ENCODE measurements at places on chromosomes 2 and 18. TPM values are rescaled to one million over a fixed set of nuclear protein-coding genes. Genes with fewer than 3 reads are reported as not detected.
A peak's percentile ranks its signal among the peaks of the same experiment; 100 is the strongest.

- no peak for DNase-seq
Observed at GRCh38 chr18:54928236-54928635, 31.0 kb downstream of the CCDC68 start.

- no peak for DNase-seq
Observed at GRCh38 chr18:22678486-22678885, 254.6 kb upstream of the RBBP8 start.

- no peak for DNase-seq
Observed at GRCh38 chr2:177568893-177569292, 176.3 kb downstream of the AGPS start.

- DNase-seq, result no peak
Observed at GRCh38 chr2:26816893-26817292, 31.0 kb downstream of the CENPA start.

DNA sequence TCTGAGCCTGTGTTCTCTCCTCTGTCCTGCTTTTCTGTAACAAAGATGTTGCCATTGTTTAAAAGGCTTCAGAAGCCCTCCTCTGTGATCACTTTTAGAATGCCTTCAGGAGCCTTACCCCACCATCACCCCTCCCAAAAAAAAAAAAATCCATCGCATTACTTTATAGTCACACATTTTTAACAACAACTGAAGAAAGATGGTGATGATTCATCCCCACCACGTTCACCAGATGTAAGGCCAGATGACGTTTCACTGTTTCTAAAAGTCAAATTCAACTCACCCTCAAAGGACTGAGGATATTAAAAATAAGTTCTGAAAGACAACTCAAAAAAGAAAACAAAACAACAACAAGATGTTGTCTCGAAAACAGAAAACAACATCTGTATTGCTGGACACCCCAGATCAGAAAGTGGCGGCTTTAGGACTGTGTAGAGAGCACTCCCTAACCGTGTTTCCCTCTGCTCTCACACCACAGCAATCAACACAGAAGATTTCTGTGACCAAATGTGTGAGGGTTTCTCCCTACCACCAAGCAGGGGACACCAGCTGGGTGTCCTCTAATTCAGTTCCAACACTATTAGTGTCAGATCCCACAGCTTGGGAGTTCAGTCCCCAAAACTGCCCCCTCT, 61.9 kb upstream of the CREB1 start:
- no peak for DNase-seq

GRCh38 chr2:215403441-215404347, 32.2 kb downstream of the FN1 start:
- no peak for DNase-seq

GRCh38 chr2:227860221-227860641, 11.2 kb upstream of the DAW1 start:
- DNase-seq, result no peak

GRCh38 chr2:38026846-38027245, 49.1 kb downstream of the CYP1B1 start:
- no peak for DNase-seq

- no peak for DNase-seq
Observed at GRCh38 chr18:23137788-23138216, 2.5 kb downstream of the CABLES1 start.

DNA sequence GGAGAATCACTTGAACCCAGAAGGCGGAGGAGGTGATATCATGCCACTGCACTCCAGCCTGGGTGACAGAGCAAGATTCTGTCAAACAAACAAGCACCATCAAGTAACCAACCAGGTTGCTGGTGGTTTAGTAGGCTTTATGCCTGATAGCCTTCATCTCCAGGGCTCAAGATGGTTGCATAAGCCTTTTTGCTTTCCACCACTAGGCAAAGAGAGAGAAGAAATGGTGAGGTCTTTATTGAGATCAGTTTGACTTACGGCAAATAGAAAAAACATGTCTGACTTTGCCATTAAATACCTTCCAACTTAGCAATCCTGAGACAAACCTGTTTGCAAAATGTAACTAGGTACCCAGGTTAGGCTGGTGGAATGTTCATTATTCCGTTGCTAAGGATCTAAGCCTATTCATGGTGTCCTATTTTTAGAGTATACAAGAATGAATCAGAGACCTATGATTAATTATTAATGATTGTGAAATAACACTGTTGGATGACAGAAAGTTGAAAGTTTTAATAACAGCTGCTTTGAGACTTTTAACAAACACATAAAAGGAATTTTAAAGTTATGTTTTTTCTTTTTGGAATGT, 53.5 kb upstream of the SLC38A11 start:
- no peak for DNase-seq

- DNase-seq, result no peak
Observed at GRCh38 chr18:40055262-40055661, 1899.8 kb upstream of the PIK3C3 start.

DNA sequence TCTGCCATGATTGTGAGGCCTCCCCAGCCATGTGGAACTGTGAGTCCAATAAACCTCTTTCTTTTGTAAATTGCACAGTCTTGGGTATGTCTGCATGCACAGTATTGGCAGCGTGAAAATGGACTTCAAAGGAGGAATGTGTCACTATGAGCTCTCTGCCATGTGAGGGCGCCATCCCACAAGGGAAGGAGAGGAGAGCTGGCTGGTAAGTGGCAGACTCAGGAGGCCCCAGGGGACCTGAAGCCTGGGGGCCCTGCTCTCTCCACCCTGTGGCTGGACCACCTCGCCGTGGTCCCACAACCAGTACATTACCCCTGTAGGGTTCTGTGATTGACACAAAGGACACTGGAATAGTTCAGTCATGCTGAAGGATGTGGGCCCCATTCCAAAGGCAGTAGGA, 122.1 kb downstream of the RPIA start:
- no peak for DNase-seq

- no peak for DNase-seq
Observed at GRCh38 chr2:145753966-145754365, 1234.0 kb upstream of the ZEB2 start.

DNA sequence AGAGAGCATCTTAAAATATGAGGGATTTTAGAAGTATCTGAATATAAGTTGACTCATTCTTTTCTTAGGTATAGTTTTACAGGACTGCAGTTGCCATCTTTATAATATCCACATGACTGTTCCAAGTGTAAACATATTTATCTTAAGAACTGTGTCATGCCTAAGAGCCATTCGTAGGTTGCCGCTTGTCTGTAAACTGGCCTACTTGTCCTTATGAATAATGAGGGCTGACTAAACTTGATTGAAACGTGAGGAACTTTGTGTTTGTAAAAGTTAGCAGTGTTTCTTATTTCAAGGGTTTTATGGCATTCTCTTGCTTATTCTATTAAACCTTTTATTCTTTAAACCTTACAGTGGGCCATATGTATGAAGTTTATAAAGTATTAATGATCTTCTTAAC, 99.6 kb downstream of the MAP3K20 start:
- DNase-seq, result no peak

DNA sequence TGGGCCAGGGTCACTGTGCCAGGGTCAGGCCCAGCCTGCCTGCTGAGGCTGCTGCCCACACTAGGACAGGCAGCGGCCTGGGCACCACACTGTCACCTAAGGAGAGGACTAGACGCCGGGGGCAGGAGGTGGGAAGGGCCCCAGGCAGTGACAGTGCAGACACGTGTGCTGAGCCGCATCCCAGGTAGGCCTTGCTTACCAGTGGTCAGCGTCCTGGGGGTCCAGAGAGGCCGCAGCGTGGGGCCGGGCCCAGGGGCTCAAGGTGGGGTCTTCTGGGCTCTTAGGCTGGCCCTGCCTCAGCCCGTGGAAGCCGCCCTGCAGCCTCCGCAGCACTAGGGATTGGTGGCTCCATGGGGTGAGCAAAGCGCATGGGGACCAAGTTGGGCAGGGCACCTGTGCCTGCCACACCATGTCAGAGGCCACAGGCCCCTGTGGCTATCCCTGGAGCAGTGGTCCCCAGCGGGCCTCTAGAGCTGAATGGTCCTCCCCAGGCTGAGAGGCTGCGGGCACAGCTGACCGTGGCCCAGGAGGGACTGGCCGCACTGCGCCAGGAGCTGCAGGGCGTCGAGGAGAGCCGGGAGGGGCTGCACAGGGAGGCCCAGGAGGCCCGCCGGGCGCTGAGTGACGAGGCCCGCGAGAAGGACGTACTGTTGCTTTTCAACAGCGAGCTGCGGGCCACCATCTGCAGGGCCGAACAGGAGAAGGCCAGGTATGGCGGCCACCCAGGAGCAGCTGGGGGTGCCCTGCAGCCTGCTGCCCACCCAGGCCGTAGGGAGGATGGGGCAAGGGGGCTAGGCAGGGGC, 35.2 kb upstream of the SNED1 start:
- peak; percentile 16 for DNase-seq

PIEZO2 gene
- 0.96 TPM for polyA plus RNA-seq

SCYGR4 gene
- not detected for polyA plus RNA-seq

SALL3 gene
- not detected for polyA plus RNA-seq

MAL gene
- 1.6 TPM for polyA plus RNA-seq

ASAP2 gene
- 6.6 TPM for polyA plus RNA-seq

LYG2 gene
- not detected for polyA plus RNA-seq

TXNDC2 gene
- polyA plus RNA-seq, result not detected

COL3A1 gene
- polyA plus RNA-seq, result 10.8 TPM

AP1S3 gene
- 3.1 TPM for polyA plus RNA-seq
